ENCODE measurements at places on chromosomes 12 and 14.

DNA sequence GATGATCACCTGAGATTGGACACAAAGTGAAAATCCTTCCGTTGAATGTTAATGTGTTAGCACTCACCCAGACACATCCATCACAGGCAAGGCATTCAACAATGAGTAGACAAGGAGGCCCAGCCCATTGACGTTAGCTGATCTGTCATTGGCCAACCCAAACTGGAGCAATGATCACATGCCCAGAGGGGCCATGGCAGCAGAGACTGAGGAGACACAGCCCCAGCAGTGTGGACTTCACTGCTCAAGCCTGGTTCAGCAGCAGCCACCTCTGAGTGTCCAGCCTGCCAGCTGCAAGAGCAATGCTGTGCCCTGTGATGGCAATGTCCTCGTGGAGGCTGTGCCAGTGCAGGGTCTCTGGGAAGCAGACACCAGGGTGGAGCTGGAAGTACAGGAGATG is 622.2 kb downstream of the AACS start:
- no peak overlapping the region for H3K27ac ChIP-seq
- DNase-seq = no peak
- H3K27me3 ChIP-seq = peaks cover 5% of the 10 kb centered on the region
- no peak overlapping the region for H3K4me3 ChIP-seq
- no peaks in the 10 kb centered on the region for H3K4me1 ChIP-seq
- H3K36me3 ChIP-seq = no peaks in the 10 kb centered on the region

- DNase-seq = no peak
- no peak overlapping the region for H3K27ac ChIP-seq
- H3K27me3 ChIP-seq = no peaks in the 10 kb centered on the region
- H3K4me3 ChIP-seq = no peak overlapping the region
- H3K36me3 ChIP-seq = no peaks in the 10 kb centered on the region
These were observed 19.7 kb downstream of the HAL start for GRCh38 chr12:95976416-95976832.

- no peak for DNase-seq
- no peaks in the 10 kb centered on the region for H3K36me3 ChIP-seq
- H3K27me3 ChIP-seq = no peaks in the 10 kb centered on the region
- no peaks in the 10 kb centered on the region for H3K4me1 ChIP-seq
- H3K27ac ChIP-seq = no peak overlapping the region
- H3K4me3 ChIP-seq = no peak overlapping the region
These were observed 3.5 kb downstream of the AICDA start for GRCh38 chr12:8609061-8609570.

- H3K36me3 ChIP-seq = no peaks in the 10 kb centered on the region
- DNase-seq = peak; percentile 45
- peaks cover 27% of the 10 kb centered on the region for H3K4me1 ChIP-seq
- H3K27me3 ChIP-seq = no peaks in the 10 kb centered on the region
- H3K4me3 ChIP-seq = peak overlapping the region; percentile 1
These were observed 30.3 kb downstream of the DMAC2L start for GRCh38 chr14:50342221-50343078.

GRCh38 chr12:131454418-131455217 is 256.3 kb upstream of the SFSWAP start:
- no peak overlapping the region for H3K27ac ChIP-seq
- H3K27me3 ChIP-seq = peaks cover 5% of the 10 kb centered on the region
- no peaks in the 10 kb centered on the region for H3K4me1 ChIP-seq
- H3K36me3 ChIP-seq = no peaks in the 10 kb centered on the region

GRCh38 chr12:102475355-102475754 is 5.0 kb downstream of the IGF1 start:
- no peak overlapping the region for H3K27ac ChIP-seq
- no peaks in the 10 kb centered on the region for H3K36me3 ChIP-seq
- H3K27me3 ChIP-seq = no peaks in the 10 kb centered on the region
- no peak overlapping the region for H3K4me3 ChIP-seq

DNA sequence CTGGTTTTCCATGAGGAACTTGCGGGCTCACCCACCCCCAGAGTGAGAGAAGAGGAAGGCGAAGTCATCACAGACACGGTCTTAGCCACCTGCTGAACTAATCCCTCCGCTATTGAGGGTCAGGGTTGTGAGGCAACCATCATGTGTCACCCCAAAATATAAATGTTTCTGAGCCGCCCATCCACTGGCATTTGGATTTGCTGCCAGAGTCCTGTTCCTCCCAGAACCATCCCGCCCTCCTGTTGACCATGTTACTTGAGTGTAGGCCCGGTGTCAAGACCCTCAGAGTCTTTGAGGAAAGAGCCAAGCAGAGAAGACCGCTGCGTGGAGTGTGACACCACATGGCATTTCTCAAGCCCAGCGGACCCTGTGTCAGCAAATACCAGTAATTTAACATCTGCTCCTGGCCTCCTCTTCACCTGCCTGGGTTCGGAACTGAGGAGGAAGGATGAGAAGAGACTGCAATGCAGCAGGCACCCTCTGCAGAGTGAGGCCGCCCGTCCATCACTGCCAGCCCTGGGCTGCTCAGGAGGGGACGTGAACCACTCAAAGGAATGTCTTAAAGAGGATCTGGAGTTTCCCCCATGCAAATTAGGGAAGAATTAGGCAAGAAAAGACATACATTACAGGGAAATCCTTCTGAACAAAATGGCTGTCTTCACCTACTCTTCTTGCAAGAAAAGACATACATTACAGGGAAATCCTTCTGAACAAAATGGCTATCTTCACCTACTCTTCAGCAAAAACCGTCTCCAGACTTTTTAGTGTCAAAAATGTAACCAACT is 100.4 kb downstream of the FBXL14 start:
- H3K27ac ChIP-seq = no peak overlapping the region
- DNase-seq = no peak
- peaks cover 23% of the 10 kb centered on the region for H3K4me1 ChIP-seq
- H3K27me3 ChIP-seq = no peaks in the 10 kb centered on the region
- H3K4me3 ChIP-seq = no peak overlapping the region
- H3K36me3 ChIP-seq = no peaks in the 10 kb centered on the region

- H3K27ac ChIP-seq = peak overlapping the region; percentile 15
- H3K4me3 ChIP-seq = no peak overlapping the region
- peak; percentile 37 for DNase-seq
- no peaks in the 10 kb centered on the region for H3K27me3 ChIP-seq
- peaks cover 46% of the 10 kb centered on the region for H3K4me1 ChIP-seq
- no peaks in the 10 kb centered on the region for H3K36me3 ChIP-seq
These were observed 58.3 kb upstream of the RFLNA start for GRCh38 chr12:124236625-124237031.

GRCh38 chr12:62458626-62459025 is 8.0 kb upstream of the MON2 start:
- no peak for DNase-seq
- no peak overlapping the region for H3K4me3 ChIP-seq
- H3K4me1 ChIP-seq = no peaks in the 10 kb centered on the region
- no peak overlapping the region for H3K27ac ChIP-seq
- no peaks in the 10 kb centered on the region for H3K36me3 ChIP-seq

- no peaks in the 10 kb centered on the region for H3K36me3 ChIP-seq
- no peaks in the 10 kb centered on the region for H3K27me3 ChIP-seq
- no peak for DNase-seq
- H3K4me3 ChIP-seq = no peak overlapping the region
These were observed 340.2 kb downstream of the C12orf75 start for GRCh38 chr12:105670672-105671071.

- no peak overlapping the region for H3K27ac ChIP-seq
- H3K4me3 ChIP-seq = no peak overlapping the region
- no peaks in the 10 kb centered on the region for H3K36me3 ChIP-seq
- no peak for DNase-seq
- no peaks in the 10 kb centered on the region for H3K4me1 ChIP-seq
These were observed 1151.0 kb downstream of the BCL11B start for GRCh38 chr14:98120831-98121464.

DNA sequence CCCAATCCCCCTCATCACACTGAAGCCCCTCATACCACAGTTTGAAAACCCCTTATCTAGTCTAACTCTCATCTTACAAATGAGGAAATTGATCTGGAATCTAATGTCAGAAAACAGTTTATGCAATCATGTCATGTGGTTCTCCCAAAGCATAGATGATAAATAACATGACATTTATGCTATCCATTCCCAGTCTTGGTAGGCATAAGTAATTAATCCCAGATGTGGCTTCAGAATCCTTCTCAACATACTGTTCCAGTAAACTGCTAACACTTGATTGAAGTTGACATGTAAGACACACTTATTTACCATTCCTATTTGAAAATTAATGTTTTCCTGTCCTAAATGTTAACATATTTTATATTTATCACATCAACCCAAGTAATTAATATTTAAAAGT is 168.7 kb downstream of the GALC start:
- no peak overlapping the region for H3K4me3 ChIP-seq
- no peak overlapping the region for H3K27ac ChIP-seq
- H3K36me3 ChIP-seq = no peaks in the 10 kb centered on the region
- H3K4me1 ChIP-seq = no peaks in the 10 kb centered on the region
- no peaks in the 10 kb centered on the region for H3K27me3 ChIP-seq

DNA sequence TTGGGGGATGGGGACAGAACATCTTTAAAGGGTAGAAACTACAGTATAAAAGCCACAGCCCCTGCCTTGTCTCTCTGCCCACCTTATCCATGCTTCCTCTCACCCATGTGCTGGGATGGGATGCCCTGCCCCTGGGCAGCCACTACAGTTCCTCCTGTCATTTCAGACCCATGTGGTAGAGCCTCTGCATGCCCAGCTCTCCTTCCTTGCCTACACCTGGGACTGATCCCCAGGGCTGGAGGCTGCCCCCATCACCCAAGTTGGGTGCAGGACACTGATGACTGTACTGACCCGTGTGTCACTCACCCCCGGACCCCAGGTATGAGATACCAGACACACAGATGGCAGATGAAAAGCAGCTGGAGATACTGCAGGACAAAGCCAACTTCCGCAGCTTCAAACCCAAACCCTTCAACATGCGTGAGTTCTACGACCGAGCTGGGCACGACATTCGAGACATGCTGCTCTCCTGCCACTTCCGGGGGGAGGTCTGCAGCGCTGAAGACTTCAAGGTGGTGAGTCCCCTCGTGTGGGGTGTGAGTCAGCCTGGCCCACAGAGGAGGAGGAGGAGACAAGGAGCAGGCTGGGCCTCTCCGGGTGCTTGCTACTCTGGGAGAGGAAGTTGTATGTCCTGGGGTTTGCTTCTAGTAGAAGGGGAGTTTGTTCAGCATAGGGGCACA is 2.2 kb downstream of the ASIC1 start:
- DNase-seq = no peak
- no peaks in the 10 kb centered on the region for H3K36me3 ChIP-seq
- H3K27ac ChIP-seq = no peak overlapping the region

GRCh38 chr14:66804141-66804540 is 296.2 kb downstream of the GPHN start:
- no peaks in the 10 kb centered on the region for H3K36me3 ChIP-seq
- H3K4me1 ChIP-seq = no peaks in the 10 kb centered on the region
- DNase-seq = no peak
- no peak overlapping the region for H3K27ac ChIP-seq

DNA sequence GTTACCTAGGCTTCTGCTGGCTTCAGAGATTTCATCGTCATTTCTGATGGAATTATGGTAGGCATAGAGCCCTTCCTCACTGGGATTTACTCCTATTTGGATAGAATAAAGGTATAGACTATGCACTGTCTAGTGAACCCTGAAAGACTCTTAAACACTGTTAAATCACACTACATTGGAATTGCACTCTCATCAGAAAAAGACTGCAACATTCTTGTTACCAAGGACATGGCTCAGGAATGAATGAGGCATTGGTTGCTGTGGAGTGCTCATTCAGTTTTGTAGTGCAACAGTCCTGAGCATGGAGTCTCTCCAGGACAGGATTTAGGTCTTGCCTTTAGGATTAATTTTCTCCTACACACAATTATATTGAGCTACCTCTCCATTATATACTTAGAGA is 483.0 kb downstream of the NRXN3 start:
- H3K27ac ChIP-seq = no peak overlapping the region
- no peaks in the 10 kb centered on the region for H3K4me1 ChIP-seq
- H3K4me3 ChIP-seq = no peak overlapping the region
- no peaks in the 10 kb centered on the region for H3K27me3 ChIP-seq

- no peaks in the 10 kb centered on the region for H3K4me1 ChIP-seq
- DNase-seq = no peak
- H3K27ac ChIP-seq = no peak overlapping the region
These were observed 48.3 kb downstream of the TTC6 start for GRCh38 chr14:37643701-37644100.

- H3K27ac ChIP-seq = no peak overlapping the region
- H3K36me3 ChIP-seq = no peaks in the 10 kb centered on the region
- no peak overlapping the region for H3K4me3 ChIP-seq
- no peak for DNase-seq
These were observed 689.4 kb downstream of the MED13L start for GRCh38 chr12:115588131-115588530.

DNA sequence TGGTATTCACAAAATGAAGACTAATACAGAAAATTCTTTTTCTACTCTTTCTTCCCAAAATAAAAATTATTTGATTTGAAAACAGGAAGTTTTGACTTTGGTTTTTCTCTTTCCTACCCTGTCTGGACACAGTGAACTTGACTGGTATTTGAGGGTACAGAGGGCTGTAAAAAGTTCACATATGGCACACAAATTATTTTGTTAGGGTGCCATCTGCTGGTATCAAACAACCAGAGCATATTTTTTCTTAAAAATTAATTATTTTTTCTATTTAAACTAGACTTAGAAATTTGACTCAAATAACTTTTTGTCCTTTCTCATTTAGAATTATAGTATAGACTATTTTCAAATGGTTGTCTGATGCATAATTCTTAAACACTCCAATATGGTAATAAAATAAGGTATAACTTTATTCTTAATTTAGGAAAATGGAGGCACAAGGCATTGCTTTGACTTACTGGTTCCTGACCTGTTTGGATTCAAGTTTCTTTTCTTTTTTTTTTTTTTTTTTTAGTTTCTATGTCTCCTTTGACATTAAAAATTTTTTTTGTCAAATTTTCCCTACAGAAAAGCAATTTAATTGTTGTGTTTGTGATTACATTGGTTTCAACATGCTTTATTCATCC is 390.6 kb downstream of the PRKD1 start:
- H3K4me3 ChIP-seq = no peak overlapping the region
- H3K4me1 ChIP-seq = no peaks in the 10 kb centered on the region
- H3K36me3 ChIP-seq = no peaks in the 10 kb centered on the region
- H3K27ac ChIP-seq = no peak overlapping the region
- no peak for DNase-seq

GRCh38 chr12:42786400-42787148 is 197.0 kb upstream of the PRICKLE1 start:
- no peak for DNase-seq
- H3K4me3 ChIP-seq = no peak overlapping the region
- H3K27me3 ChIP-seq = no peaks in the 10 kb centered on the region
- no peaks in the 10 kb centered on the region for H3K36me3 ChIP-seq
- no peak overlapping the region for H3K27ac ChIP-seq
- H3K4me1 ChIP-seq = no peaks in the 10 kb centered on the region

DNA sequence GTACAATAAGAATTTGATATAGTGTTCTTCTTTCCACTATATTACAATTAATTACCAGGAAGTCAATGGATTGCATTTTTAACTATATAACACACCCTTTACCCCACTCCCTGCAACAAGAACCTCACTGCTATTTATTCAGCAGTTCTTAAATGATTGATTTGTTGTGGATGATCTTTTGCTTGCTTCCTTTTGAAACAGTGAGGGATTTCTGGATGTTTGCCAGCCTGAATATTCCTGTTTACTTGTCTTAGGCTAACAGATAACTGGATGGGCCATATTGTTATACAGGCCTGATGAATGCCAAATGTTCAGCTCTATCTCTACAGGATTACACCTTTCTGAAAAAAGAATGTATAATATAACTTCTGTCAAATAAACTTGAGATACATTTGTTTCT is 497.6 kb downstream of the APAF1 start:
- H3K4me3 ChIP-seq = no peak overlapping the region
- no peaks in the 10 kb centered on the region for H3K27me3 ChIP-seq
- H3K36me3 ChIP-seq = no peaks in the 10 kb centered on the region

GRCh38 chr14:83372271-83372670 is 1838.6 kb upstream of the SEL1L start:
- H3K4me1 ChIP-seq = no peaks in the 10 kb centered on the region
- H3K27ac ChIP-seq = no peak overlapping the region
- H3K4me3 ChIP-seq = no peak overlapping the region
- no peaks in the 10 kb centered on the region for H3K36me3 ChIP-seq
- no peak for DNase-seq
- H3K27me3 ChIP-seq = no peaks in the 10 kb centered on the region
